ENCODE measurements at places on chromosomes 4 and X. TPM values are rescaled to one million over a fixed set of nuclear protein-coding genes. Genes with fewer than 3 reads are reported as not detected.

Gene BMPR1B
- total RNA-seq, result 0.68 TPM

Gene NOX1
- total RNA-seq, result 31.8 TPM

- H3K4me1 ChIP-seq, result peaks cover 11% of the 10 kb centered on the region
- no peak overlapping the region for H3K4me3 ChIP-seq
- no peak overlapping the region for H3K27ac ChIP-seq
- H3K36me3 ChIP-seq, result no peaks in the 10 kb centered on the region
- DNase-seq, result no peak
Observed at GRCh38 chr4:152540293-152540674, 4.4 kb upstream of the FBXW7 start.

GRCh38 chr4:150746156-150746555, 164.2 kb downstream of the MAB21L2 start:
- H3K27ac ChIP-seq, result no peak overlapping the region
- no peaks in the 10 kb centered on the region for H3K4me1 ChIP-seq
- H3K4me3 ChIP-seq, result no peak overlapping the region
- DNase-seq, result no peak
- no peaks in the 10 kb centered on the region for H3K27me3 ChIP-seq

Gene PPP1R2C
- not detected for total RNA-seq

GRCh38 chrX:109760922-109761250, 27.8 kb upstream of the ACSL4 start:
- DNase-seq, result no peak
- no peaks in the 10 kb centered on the region for H3K4me1 ChIP-seq
- no peak overlapping the region for H3K4me3 ChIP-seq
- no peaks in the 10 kb centered on the region for H3K27me3 ChIP-seq
- no peaks in the 10 kb centered on the region for H3K36me3 ChIP-seq

GRCh38 chr4:121143131-121143530, 21.0 kb downstream of the TNIP3 start:
- no peaks in the 10 kb centered on the region for H3K36me3 ChIP-seq
- peaks cover 6% of the 10 kb centered on the region for H3K4me1 ChIP-seq
- H3K27me3 ChIP-seq, result no peaks in the 10 kb centered on the region
- no peak overlapping the region for H3K4me3 ChIP-seq

DNA sequence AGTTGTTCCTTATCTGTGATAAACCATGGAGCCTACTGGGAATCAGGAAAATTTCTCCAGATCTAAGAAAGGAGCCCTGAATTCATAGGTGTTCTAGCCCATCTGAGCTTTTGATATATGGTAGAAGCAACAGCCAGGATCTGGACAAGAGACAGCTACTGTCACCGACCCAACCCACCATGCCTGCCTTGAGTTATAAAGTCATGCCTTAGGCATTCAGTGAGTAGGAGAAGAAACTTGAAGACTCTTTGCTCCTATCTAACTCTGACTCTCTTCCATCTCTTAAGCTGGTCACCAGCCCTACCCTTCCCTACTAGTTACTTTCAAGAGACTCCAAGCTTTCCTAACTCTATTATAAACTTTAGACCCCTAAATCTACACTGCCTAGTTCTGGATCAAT, 83.9 kb upstream of the FAM9B start:
- H3K36me3 ChIP-seq, result no peaks in the 10 kb centered on the region
- no peaks in the 10 kb centered on the region for H3K4me1 ChIP-seq
- H3K4me3 ChIP-seq, result no peak overlapping the region
- no peak for DNase-seq
- no peaks in the 10 kb centered on the region for H3K27me3 ChIP-seq

Gene AMBN
- not detected for total RNA-seq

- H3K4me3 ChIP-seq, result no peak overlapping the region
- no peaks in the 10 kb centered on the region for H3K27me3 ChIP-seq
- peak overlapping the region; percentile 52 for H3K27ac ChIP-seq
Observed at GRCh38 chr4:185730849-185731608, 81.0 kb downstream of the SORBS2 start.

Gene ZXDA
- total RNA-seq, result 10.3 TPM

- H3K27ac ChIP-seq, result no peak overlapping the region
- H3K4me3 ChIP-seq, result no peak overlapping the region
- H3K36me3 ChIP-seq, result no peaks in the 10 kb centered on the region
Observed at GRCh38 chr4:26458157-26458561, 32.1 kb downstream of the CCKAR start.

DNA sequence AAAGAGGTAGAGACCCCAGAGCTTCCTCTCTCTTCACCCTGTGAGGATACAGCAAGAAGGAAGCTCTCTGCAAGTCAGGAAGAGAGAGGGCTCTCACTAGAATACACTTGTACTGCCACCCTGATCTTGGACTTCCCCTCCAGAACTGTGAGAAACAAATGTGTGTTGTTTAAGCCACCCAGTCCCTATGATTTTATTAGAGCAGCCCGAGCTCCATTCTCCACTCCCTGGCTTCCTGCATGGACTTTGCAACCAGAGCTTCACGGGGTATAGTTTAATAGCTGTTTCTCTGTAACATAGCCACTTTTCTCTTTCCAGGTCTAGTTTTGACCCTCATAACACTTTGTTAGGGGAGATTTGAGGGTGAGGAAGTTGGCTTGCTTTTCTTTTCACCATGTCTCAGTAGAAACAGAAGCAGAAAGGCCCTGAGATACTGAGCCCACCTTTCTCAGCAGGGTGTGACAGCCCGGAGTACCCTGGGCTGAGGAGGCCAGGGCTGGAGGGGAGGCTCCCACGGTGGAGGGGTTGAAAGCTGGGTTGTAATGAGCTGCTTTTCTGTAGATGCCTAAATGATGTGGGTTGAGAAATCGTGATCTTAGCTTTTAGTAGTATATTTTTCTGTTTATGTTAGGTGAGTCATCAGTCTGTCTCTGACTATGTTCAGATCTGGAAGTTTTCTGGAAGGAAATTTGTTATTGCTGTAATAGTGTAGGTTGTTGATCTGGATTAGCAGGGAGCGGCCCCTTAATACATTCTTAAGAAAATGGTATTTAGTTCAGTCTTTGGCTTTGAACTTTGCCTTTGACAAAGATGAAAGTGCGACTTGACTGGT, 118.6 kb downstream of the PTTG2 start:
- no peaks in the 10 kb centered on the region for H3K27me3 ChIP-seq
- no peaks in the 10 kb centered on the region for H3K36me3 ChIP-seq
- H3K27ac ChIP-seq, result peak overlapping the region; percentile 85
- H3K4me1 ChIP-seq, result peaks cover 63% of the 10 kb centered on the region

- H3K4me3 ChIP-seq, result peak within 1 kb of the TSS; percentile 47
- H3K27ac ChIP-seq, result peak within 1 kb of the TSS; percentile 83
- no peaks in the 10 kb centered on the region for H3K36me3 ChIP-seq
- no peak for DNase-seq
- H3K4me1 ChIP-seq, result peaks cover 7% of the 10 kb centered on the region
Observed at GRCh38 chr4:11428231-11428898, at the start of gene HS3ST1. Gene HS3ST1 (minus strand): TSS chr4:11428894. CDS start chr4:11400005, 28,889 bp downstream.

DNA sequence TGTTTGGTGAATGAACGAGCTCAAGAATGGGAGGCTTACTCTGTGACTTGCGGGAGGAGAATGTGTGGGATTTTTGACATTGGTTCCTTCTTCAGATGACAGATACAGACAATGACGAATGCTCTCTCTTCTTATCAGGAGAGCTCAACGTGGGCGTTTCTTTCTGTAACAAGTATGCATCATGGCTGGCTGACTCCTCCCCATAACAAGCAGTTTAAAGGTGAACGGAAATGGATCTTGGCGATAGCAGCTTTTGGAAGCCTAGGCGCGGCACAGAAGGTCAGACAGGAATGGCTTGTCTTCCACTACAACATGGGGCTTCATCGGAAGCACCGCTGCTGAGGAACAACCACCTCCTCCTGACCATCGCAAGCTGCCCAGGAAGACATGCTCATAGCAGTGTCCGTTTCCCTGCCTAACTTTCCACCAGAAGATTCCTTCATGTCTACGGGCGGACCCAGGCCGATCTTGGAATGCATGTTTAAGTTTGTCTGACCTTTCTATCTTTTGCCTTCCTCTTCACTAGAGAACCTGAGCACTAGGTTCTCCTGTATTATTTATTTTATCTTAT, 18.3 kb upstream of the ACSL1 start:
- no peaks in the 10 kb centered on the region for H3K4me1 ChIP-seq
- no peak overlapping the region for H3K27ac ChIP-seq
- no peaks in the 10 kb centered on the region for H3K36me3 ChIP-seq
- H3K27me3 ChIP-seq, result no peaks in the 10 kb centered on the region

DNA sequence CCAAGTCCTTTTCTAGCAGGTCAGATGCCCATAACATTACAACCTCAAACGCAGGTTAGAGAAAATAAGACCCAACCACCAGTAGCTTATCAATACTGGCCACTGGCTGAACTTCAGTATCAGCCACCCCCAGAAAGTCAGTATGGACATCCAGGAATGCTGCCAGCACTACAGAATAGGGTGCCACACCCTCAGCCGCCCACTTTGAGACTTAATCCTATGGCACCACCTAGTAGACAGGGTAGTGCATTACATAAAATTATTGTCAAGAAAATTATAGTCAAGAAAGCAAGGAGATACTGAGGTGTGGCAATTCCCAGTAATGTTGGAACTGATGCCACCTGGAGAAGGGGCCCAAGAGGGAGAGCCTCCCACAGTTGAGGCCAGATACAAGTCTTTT, 19.9 kb upstream of the TRIM61 start:
- H3K27ac ChIP-seq, result no peak overlapping the region
- H3K27me3 ChIP-seq, result no peaks in the 10 kb centered on the region
- H3K36me3 ChIP-seq, result no peaks in the 10 kb centered on the region
- H3K4me3 ChIP-seq, result no peak overlapping the region

GRCh38 chrX:65726715-65727114, 59.3 kb downstream of the MSN start:
- H3K27me3 ChIP-seq, result no peaks in the 10 kb centered on the region
- H3K27ac ChIP-seq, result no peak overlapping the region
- H3K36me3 ChIP-seq, result no peaks in the 10 kb centered on the region
- H3K4me3 ChIP-seq, result no peak overlapping the region

DNA sequence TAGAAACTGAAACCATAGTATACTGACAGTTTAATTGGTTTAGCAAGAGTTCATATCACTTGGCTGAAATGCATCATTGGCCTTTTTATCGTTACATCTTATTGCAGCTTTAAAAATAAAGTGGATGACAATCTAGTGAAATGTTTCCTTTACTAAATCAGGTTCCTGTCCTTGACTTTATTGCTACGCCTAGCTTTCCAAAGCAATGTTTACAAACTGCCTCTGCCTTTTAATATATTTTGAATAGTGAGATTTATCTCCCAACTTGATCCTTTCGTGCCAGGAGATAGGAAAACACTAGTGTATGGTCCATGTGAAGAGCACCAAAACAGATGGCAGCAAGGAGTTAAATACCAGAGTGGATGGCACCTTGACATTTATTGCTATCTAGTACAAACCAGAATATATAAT, 67.0 kb downstream of the GPC3 start:
- no peak for DNase-seq
- H3K27me3 ChIP-seq, result no peaks in the 10 kb centered on the region
- H3K4me3 ChIP-seq, result no peak overlapping the region
- no peaks in the 10 kb centered on the region for H3K36me3 ChIP-seq
- H3K27ac ChIP-seq, result no peak overlapping the region

- H3K27me3 ChIP-seq, result no peaks in the 10 kb centered on the region
- no peaks in the 10 kb centered on the region for H3K4me1 ChIP-seq
- no peak for DNase-seq
- no peak overlapping the region for H3K4me3 ChIP-seq
- no peaks in the 10 kb centered on the region for H3K36me3 ChIP-seq
Observed at GRCh38 chr4:147944249-147944648, 212.4 kb downstream of the ARHGAP10 start.

DNA sequence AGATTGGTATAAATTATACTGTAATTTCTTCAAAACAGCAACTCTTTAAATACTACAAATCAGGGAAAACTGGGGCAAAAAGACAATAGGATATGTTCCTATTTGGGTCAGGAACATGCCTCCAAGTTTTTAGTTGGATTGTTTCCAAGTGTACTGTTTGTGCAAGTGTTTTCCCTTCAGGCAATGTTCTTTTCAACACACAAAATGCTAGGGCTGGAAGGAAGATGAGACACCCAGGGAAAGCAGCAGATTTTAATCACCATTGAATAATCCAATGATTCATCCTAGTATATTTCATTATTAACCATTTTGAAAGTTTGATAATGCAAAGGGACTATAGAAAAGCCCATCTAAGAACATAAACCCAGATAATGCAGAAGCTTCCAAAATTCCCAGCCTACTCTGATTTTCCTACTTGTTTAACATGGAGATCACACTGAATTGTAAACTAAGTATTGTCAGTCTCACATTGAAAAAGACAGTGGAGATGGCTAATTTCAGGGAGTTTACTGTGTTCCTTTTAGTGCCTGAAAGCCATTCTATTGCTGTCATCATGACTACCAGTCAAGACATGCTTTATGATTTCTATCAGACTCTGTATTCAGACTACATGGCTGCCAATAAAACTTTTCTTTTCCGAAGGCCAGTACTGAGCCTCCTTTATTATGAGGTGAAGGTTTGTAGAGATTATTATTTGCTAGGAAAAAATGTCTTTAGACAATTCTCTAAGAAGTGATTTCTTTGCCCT, 38.6 kb downstream of the COL4A6 start:
- no peak for DNase-seq
- H3K36me3 ChIP-seq, result no peaks in the 10 kb centered on the region
- no peaks in the 10 kb centered on the region for H3K27me3 ChIP-seq

DNA sequence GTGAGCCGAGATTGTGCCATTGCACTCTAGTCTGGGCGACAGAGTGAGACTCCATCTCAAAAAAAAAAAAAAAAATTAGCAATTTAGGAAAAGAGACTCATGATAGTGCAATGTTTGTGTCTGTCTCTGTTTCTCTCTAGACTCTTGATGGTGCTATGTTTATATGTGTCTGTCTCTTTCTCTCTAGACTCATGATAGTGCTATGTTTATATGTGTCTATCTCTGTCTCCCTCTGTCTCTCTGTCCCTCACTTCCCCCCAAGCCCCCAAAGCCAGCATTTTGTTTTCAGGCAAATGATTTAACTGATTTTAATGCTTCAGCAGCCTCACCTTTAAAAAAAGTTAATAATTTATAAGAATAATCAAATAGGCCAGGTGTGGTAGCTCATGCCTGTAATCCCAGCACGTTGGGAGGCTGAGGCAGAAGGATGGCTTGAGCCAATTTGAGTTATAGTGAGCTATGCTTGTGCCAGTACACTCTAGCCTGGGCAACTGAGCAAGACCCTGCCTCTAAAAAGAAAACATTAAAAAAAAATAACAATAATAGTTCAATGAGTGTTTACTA, 6.9 kb downstream of the MOB1B start:
- no peak overlapping the region for H3K27ac ChIP-seq
- no peaks in the 10 kb centered on the region for H3K36me3 ChIP-seq
- H3K27me3 ChIP-seq, result no peaks in the 10 kb centered on the region
- no peak for DNase-seq
- H3K4me1 ChIP-seq, result peaks cover 6% of the 10 kb centered on the region

DNA sequence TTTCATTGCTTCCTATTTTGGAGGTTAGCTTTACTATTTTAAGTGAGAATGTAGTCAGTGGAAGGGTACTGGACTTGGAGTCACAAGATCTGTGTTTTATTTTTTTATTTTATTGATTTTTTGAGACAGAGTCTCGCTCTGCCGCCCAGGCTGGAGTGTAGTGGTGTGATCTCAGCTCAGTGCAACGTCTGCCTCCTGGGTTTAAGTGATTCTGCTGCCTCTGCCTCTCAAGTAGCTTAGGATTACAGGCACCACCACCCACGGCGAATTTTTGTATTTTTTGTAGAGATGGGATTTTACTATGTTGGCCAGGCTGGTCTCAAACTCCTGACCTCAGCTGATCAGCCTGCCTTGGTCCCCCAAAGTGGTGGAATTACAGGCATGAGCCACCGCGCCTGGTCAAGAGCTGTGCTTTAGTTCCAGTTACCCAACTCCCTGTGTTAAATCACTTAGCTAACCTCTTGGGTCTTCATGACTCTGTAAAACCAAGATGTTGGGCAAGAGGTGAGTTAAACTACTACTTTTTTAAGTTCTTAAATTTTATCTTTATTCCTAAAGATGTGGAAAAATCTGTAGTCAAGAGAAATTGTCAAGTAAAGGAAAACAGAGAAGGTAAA, 11.2 kb downstream of the USP9X start:
- no peaks in the 10 kb centered on the region for H3K36me3 ChIP-seq
- DNase-seq, result no peak
- no peak overlapping the region for H3K4me3 ChIP-seq
- H3K27me3 ChIP-seq, result no peaks in the 10 kb centered on the region
